Tibial nerve (tissue), 4 donors: ENCODE measurements at places on chromosomes 5 and 9.
A peak's percentile ranks its signal among the peaks of the same experiment; 100 is the strongest.

DNA sequence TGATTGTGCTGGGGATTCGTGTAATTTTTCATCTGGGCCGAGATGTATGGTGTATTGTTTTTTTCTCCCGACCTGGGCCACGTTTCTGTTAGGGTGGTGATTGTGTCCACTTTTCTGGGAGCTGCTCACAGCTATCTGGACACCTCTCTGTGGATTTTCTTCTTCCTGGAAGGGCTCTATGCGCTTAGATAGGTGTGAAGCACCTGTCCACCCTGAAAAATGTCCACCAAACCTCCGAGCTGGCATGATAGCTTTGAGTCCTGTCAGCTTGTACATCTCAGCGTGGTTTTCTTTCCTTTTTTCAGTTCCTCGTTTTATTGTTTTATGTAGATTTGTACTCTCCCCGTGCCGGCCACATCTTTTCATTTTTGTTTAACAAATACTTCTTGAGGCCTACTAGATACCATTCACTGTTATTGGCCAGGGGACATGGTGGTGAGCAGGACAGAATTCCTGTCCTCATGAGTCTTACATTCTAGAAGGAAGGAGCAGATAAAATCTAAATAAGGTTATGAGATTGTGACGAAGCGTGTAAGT, 1.1 kb downstream of the UGCG start:
- H3K36me3 ChIP-seq: no peaks in the 10 kb centered on the region
- H3K4me3 ChIP-seq: peak overlapping the region; percentile 82
- peak overlapping the region; percentile 97 for H3K27ac ChIP-seq
- H3K27me3 ChIP-seq: no peaks in the 10 kb centered on the region
- peak; percentile 23 for DNase-seq
- peaks cover 39% of the 10 kb centered on the region for H3K4me1 ChIP-seq

GRCh38 chr9:114157516-114158176, 2.3 kb downstream of the COL27A1 start:
- H3K4me3 ChIP-seq: no peak overlapping the region
- peak overlapping the region; percentile 71 for H3K27ac ChIP-seq
- H3K36me3 ChIP-seq: no peaks in the 10 kb centered on the region
- H3K4me1 ChIP-seq: no peaks in the 10 kb centered on the region
- DNase-seq: no peak

GRCh38 chr5:144941004-144941403, 770.3 kb downstream of the KCTD16 start:
- H3K4me1 ChIP-seq: no peaks in the 10 kb centered on the region
- H3K27ac ChIP-seq: no peak overlapping the region
- no peaks in the 10 kb centered on the region for H3K27me3 ChIP-seq
- H3K36me3 ChIP-seq: no peaks in the 10 kb centered on the region

GRCh38 chr5:78591972-78592700, 56.4 kb downstream of the LHFPL2 start:
- H3K4me3 ChIP-seq: no peak overlapping the region
- no peaks in the 10 kb centered on the region for H3K27me3 ChIP-seq
- H3K27ac ChIP-seq: peak overlapping the region; percentile 27
- H3K36me3 ChIP-seq: no peaks in the 10 kb centered on the region

- no peaks in the 10 kb centered on the region for H3K27me3 ChIP-seq
- no peak overlapping the region for H3K4me3 ChIP-seq
- peaks cover 7% of the 10 kb centered on the region for H3K4me1 ChIP-seq
- no peak overlapping the region for H3K27ac ChIP-seq
Measured at GRCh38 chr9:72509053-72509452, 12.4 kb upstream of the TMC1 start.

DNA sequence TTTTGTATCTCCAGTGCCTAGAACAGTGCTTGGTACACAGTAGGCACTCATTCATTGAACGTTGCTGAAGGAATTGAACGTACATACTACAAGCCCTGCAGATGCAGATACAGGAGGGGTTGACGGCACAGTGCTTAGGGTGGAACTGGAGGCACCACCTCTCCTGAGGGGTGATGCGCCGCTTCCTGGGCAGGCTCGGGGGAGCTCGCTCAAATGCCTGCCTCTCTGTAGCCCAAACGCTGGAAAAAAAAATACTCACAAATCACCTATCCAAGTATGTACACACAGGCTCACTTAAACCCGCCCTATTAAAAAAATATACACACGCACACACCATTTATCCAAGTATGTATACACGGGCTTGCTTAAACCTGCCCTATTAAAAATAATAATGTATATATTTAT, 536 bp upstream of the COMMD10 start:
- H3K27ac ChIP-seq: peak overlapping the region; percentile 93
- peak overlapping the region; percentile 84 for H3K4me3 ChIP-seq
- no peaks in the 10 kb centered on the region for H3K27me3 ChIP-seq
- no peaks in the 10 kb centered on the region for H3K4me1 ChIP-seq
- DNase-seq: no peak
- H3K36me3 ChIP-seq: no peaks in the 10 kb centered on the region

GRCh38 chr5:135739383-135739981, 95.0 kb upstream of the SLC25A48 start:
- H3K4me3 ChIP-seq: no peak overlapping the region
- DNase-seq: no peak
- no peaks in the 10 kb centered on the region for H3K4me1 ChIP-seq
- H3K36me3 ChIP-seq: no peaks in the 10 kb centered on the region
- H3K27me3 ChIP-seq: no peaks in the 10 kb centered on the region

- H3K36me3 ChIP-seq: no peaks in the 10 kb centered on the region
- DNase-seq: no peak
- H3K4me3 ChIP-seq: no peak overlapping the region
- H3K4me1 ChIP-seq: peaks cover 20% of the 10 kb centered on the region
Measured at GRCh38 chr5:71887680-71888079, 168.6 kb downstream of the CARTPT start.

DNA sequence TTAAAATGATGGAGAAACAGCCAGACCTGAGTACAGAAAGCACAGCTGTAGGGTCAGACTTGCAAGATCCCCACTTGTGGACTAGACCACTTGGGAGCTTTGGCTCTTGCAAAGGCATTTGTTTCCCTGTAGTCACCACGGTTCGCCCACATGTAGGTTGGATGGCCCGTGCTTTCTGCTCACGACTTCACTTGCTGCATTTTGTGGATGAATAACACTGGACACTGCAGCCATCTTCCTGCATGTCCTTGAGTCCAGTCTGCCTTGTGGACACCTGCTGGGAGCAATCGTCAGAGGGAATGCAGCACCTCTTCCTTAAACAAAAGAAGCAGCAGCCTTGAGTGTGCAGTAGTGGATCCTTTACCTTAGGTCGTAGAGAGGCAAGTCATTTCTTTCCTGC, 372.9 kb upstream of the IRX2 start:
- no peak overlapping the region for H3K27ac ChIP-seq
- DNase-seq: no peak

DNA sequence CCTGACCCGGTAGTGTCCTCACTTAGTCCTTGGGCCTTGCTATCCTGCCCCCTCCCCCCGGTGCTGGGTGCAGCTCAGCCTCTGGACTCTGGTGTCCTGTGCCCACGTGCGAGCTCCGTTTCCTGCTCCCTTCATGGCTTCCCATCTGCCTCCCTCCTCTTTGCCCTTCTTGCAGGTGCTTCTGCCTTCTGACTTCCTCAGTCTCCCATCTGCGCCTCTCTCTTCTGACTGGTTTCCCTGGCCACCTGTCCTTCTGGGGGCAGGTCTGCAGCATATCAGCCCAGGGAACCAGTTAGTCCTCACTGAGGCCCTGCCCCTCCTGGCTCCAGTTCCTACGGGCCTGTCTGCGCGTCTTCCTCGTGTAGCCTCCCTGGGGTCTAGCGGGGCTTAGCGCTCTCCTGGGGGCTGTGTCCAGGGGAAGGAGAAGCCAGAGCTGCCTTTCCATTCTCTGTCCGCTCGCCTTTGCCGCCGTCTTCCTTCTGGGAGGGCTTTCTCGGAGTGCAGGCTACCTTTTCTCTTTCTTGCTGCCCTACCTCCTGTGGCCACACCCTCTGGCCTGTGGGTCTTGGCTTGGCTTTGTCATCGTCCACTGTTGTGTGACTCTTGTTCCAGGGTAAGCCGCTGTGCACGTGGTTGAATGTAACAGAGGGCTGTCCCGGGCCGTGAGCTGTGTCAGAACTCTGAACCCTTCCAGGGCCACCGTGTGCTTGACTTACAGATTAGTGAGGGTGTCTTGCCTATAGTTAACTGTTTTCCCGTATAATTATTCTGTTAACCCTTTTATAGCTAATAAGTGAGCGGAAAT, 51.8 kb downstream of the EHMT1 start:
- no peaks in the 10 kb centered on the region for H3K27me3 ChIP-seq
- H3K36me3 ChIP-seq: no peaks in the 10 kb centered on the region
- H3K4me1 ChIP-seq: no peaks in the 10 kb centered on the region
- H3K27ac ChIP-seq: no peak overlapping the region

DNA sequence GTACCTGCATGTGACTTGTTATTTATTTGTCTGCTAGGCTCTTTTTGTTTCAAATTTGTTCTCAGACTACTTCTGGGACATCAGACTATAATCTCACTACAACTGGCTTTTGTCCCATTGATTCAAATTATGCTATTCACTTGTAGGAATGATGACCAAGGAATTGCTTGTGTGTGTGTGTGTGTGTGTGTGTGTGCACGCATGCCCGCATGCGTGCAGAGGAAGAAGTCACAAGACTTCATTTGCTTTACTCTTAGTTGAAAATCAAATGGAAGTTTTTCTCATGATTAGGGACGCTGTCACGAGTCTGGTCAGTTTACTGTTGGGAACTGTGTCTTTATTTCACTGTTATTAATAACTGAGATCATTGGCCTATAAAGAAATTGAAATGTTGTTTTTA, 268.7 kb downstream of the RAB3C start:
- H3K4me3 ChIP-seq: no peak overlapping the region
- H3K27ac ChIP-seq: no peak overlapping the region
- no peaks in the 10 kb centered on the region for H3K36me3 ChIP-seq
- H3K4me1 ChIP-seq: no peaks in the 10 kb centered on the region
- no peak for DNase-seq
- no peaks in the 10 kb centered on the region for H3K27me3 ChIP-seq
